ENCODE measurements at places on chromosomes 3 and 15. TPM values are rescaled to one million over a fixed set of nuclear protein-coding genes. Genes with fewer than 3 reads are reported as not detected.

- no peak for DNase-seq
Observed at GRCh38 chr15:101029971-101030661, 111.0 kb downstream of the LRRK1 start.

- DNase-seq = no peak
Observed at GRCh38 chr3:127487196-127487595, 103.3 kb downstream of the TPRA1 start.

GRCh38 chr3:189404797-189405484 is 226.2 kb upstream of the TP63 start:
- no peak for DNase-seq

The CILP gene
- total RNA-seq = 1.5 TPM
